WTC11 (cell line): ENCODE measurements at places on chromosomes 12 and 14. TPM values are rescaled to one million over a fixed set of nuclear protein-coding genes. Genes with fewer than 3 reads are reported as not detected.

DNA sequence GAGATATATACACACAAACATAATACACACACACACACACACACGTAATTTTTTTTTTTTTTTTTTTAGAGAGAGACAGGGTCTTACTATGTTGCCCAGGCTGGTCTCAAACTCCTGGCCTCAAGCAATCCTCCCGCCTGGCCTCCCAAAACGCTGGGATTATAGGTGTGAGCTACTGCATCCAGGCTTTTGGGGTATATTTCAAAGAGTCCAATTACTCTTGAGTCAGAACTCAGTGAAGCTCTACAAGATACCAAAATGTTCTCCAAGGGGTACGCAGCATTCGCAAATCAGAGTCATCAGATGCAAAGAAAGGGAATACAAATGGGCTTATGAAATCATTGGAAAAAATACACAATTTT lies 54.0 kb downstream of the PHLDA1 start:
- H3K4me1 ChIP-seq, result peaks cover 39% of the 10 kb centered on the region
- no peak overlapping the region for H3K4me3 ChIP-seq
- DNase-seq, result no peak
- no peaks in the 10 kb centered on the region for H3K27me3 ChIP-seq
- no peaks in the 10 kb centered on the region for H3K36me3 ChIP-seq
- H3K27ac ChIP-seq, result peak overlapping the region; percentile 60

GRCh38 chr12:132165584-132165983 lies 21.3 kb downstream of the NOC4L start:
- no peaks in the 10 kb centered on the region for H3K36me3 ChIP-seq
- H3K27ac ChIP-seq, result no peak overlapping the region
- H3K4me3 ChIP-seq, result no peak overlapping the region
- DNase-seq, result no peak

- H3K4me3 ChIP-seq, result no peak overlapping the region
- peaks cover 12% of the 10 kb centered on the region for H3K36me3 ChIP-seq
- no peaks in the 10 kb centered on the region for H3K4me1 ChIP-seq
Measured at GRCh38 chr14:69087061-69087461, 65.9 kb downstream of the DCAF5 start.

DNA sequence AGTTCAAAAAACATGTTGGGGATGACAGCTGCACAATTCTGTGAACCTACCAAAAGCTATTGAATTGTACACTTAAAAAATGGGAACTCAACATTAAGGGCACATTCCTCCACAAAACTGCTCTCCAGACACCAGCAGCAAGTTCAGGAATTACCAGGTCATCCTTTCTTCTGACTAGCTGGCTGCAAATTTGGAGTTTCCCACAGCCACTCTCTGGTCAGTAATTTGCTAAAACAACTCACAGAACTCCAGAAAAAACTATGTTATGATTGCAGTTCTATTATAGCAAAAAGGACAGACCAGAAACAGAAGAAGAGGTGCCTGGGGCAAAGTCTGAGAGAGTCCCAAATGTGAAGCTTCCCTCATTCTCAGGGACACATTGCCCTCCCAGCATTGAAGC lies 20.1 kb upstream of the PLEKHD1 start:
- H3K4me3 ChIP-seq, result no peak overlapping the region
- H3K36me3 ChIP-seq, result no peaks in the 10 kb centered on the region
- H3K4me1 ChIP-seq, result no peaks in the 10 kb centered on the region
- no peaks in the 10 kb centered on the region for H3K27me3 ChIP-seq
- no peak overlapping the region for H3K27ac ChIP-seq
- no peak for DNase-seq

DNA sequence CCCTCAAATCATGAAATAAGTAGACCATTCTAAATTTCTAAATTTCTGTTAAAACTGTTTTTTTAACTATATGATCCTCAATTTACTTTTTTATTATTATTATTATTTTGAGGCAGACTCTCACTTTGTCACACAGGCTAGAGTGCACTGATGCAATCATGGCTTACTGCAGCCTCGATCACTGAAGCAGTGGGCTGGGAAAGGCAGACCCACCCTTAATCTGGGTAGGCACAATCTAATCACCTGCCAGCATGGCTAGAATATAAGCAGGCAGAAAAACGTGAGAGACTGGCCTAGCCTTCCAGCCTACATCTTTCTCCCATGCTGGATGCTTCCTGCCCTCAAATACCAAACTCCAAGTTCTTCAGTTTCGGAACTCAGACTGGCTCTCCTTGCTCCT lies 2.3 kb downstream of the ERO1A start:
- no peaks in the 10 kb centered on the region; the same call in none of the 2 replicates for H3K27me3 ChIP-seq
- peaks cover 28% of the 10 kb centered on the region for H3K4me1 ChIP-seq
- DNase-seq, result no peak
- no peaks in the 10 kb centered on the region for H3K36me3 ChIP-seq
- no peak overlapping the region for H3K4me3 ChIP-seq

DNA sequence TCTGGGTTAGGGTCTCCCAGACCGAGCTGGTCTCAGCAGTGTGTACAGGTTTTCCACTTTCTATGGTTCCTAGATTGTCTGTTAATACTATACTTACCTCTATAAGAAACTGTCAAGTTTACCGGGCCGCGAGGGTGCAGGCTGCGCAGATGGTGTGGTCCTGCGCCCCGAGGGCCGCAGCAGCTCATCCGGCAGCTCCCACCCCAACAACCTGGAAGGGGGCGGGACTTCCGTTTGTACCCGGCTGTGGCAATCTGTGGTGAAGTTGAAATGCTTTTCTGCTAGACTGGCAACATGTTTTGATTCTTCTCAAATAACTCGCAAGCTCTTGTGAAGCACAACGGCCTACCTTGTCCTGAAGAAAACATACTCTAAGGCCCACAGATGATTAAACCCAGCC lies at the start of gene CLEC9A:
CLEC9A (plus strand) TSS at position 237 of the 400 bp plus-strand sequence. CDS start 22,006 bp downstream, outside the sequence.
- no peak for DNase-seq
- H3K36me3 ChIP-seq, result peaks cover 9% of the 10 kb centered on the region; the same call in 1 of the 2 replicates
- peak within 1 kb of the TSS; percentile 85; the same call in 1 of the 2 replicates for H3K27ac ChIP-seq
- peaks cover 13% of the 10 kb centered on the region for H3K4me1 ChIP-seq

GRCh38 chr14:69152902-69153151 lies at the start of gene DCAF5:
Gene DCAF5 (minus strand): TSS chr14:69153119. CDS start chr14:69152978, 141 bp downstream.
- H3K27me3 ChIP-seq, result peaks cover 14% of the 10 kb centered on the region
- peaks cover 28% of the 10 kb centered on the region for H3K4me1 ChIP-seq
- DNase-seq, result peak; percentile 90
- peak within 1 kb of the TSS; percentile 92 for H3K4me3 ChIP-seq

GRCh38 chr12:49882248-49882850 lies 21.4 kb downstream of the FAIM2 start:
- no peaks in the 10 kb centered on the region; the same call in 1 of the 2 replicates for H3K27me3 ChIP-seq
- H3K27ac ChIP-seq, result no peak overlapping the region
- H3K4me1 ChIP-seq, result peaks cover 42% of the 10 kb centered on the region
- H3K36me3 ChIP-seq, result peaks cover 28% of the 10 kb centered on the region
- no peak overlapping the region for H3K4me3 ChIP-seq
- no peak for DNase-seq

- H3K27me3 ChIP-seq, result peaks cover 35% of the 10 kb centered on the region
- no peak overlapping the region for H3K4me3 ChIP-seq
- no peaks in the 10 kb centered on the region for H3K36me3 ChIP-seq
- H3K4me1 ChIP-seq, result no peaks in the 10 kb centered on the region
Measured at GRCh38 chr12:85266356-85266755, 13.7 kb upstream of the ALX1 start.

- H3K36me3 ChIP-seq, result no peaks in the 10 kb centered on the region
- no peaks in the 10 kb centered on the region for H3K27me3 ChIP-seq
- H3K4me3 ChIP-seq, result no peak overlapping the region
- no peak for DNase-seq
- no peak overlapping the region for H3K27ac ChIP-seq
Measured at GRCh38 chr12:15115434-15115833, 105.8 kb downstream of the RERG start.

DNA sequence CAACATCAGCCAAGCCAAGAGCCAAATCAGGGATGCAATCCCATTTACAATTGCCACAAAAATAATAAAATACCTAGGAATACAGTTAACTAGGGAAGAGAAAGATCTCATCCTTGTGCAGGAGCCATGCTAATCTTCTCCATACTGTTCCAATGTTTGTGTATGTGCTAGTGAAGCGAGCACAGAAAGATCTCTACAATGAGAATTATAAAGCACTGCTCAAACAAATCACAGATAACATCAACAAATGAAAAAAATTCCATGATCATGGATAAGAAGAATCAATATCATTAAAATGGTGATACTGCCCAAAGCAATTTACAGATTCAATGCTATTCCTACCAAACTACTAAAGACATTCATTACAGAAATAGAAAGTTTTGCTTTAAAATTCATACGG lies 215.6 kb downstream of the FOXG1 start:
- no peak overlapping the region for H3K27ac ChIP-seq
- no peaks in the 10 kb centered on the region for H3K4me1 ChIP-seq
- H3K4me3 ChIP-seq, result no peak overlapping the region
- DNase-seq, result no peak
- H3K27me3 ChIP-seq, result no peaks in the 10 kb centered on the region

- H3K27me3 ChIP-seq, result no peaks in the 10 kb centered on the region
- peaks cover 6% of the 10 kb centered on the region for H3K36me3 ChIP-seq
- DNase-seq, result no peak
- H3K4me3 ChIP-seq, result no peak overlapping the region
- H3K4me1 ChIP-seq, result peaks cover 10% of the 10 kb centered on the region
Measured at GRCh38 chr12:72748971-72749370, 476.8 kb downstream of the TRHDE start.

- H3K27ac ChIP-seq, result no peak overlapping the region
- H3K36me3 ChIP-seq, result no peaks in the 10 kb centered on the region
- H3K27me3 ChIP-seq, result peaks cover 10% of the 10 kb centered on the region
- H3K4me3 ChIP-seq, result no peak overlapping the region
Measured at GRCh38 chr14:53148671-53149070, 4.5 kb downstream of the DDHD1 start.

DNA sequence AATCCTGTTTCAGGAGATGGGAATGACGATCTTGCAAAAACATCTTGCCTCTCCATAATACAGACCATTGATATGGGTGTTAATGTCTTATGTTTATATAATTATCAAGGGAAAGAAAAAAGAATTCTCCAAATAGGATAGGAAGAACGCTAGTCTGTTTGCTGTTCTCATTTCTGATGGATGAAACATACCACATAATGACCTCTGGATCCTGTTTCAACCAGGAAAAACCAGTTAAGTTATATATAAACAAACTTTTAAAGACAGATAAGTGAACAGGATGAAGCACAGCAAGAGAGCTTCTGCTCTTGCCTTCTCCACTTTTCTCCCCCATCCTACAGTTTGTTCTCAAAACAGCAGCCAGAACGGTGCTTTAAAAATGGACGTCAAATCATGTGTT lies 27.8 kb downstream of the COQ6 start:
- H3K27me3 ChIP-seq, result no peaks in the 10 kb centered on the region
- 0 out of 2 replicates have a peak overlapping the region, but pooled peaks have one; percentile 23 for H3K27ac ChIP-seq
- H3K4me1 ChIP-seq, result no peaks in the 10 kb centered on the region
- no peak overlapping the region for H3K4me3 ChIP-seq
- H3K36me3 ChIP-seq, result no peaks in the 10 kb centered on the region
- DNase-seq, result no peak

DNA sequence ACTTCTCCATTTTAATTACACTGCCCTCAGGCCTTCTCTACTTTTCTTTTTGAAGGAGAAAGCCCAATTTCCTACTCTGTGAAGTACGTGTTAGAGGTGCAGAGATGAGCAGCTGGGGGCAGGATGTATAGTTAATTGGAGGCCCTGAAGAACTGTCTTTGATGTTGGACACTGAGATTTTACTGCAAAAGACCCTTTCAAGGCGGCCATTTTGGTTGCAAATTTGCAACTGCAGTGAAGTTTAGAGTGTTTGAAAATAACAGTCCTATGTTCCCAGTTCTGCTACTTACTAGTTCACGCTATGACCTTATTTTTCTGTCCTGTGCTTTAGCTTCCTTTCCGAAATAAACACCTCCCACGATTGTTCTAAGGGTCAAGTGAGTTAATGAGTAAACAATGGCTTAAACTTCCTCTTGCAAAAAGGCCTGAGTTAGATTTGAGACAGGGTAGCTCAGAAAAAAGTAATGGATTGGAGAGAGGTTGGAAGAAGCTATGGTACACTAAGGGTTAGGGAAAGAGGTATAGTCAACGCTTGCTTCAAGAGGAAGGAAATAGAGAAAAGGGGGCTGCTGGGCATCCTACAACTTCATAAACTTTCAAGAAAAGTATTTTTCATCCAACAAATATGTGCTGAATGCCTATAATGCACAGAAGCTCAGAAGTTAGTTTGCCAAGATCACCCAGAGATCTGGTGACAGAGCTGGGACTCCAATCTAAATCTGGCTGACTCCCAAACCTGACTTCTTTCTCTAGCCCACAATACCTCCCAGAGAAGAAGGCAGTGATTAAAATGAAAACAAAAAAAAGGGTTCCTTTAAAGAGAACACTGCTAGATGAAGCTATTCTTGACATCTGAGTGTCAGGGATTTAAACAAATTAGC lies 26.4 kb upstream of the DICER1 start:
- H3K4me3 ChIP-seq, result no peak overlapping the region
- H3K4me1 ChIP-seq, result peaks cover 24% of the 10 kb centered on the region
- no peak overlapping the region for H3K27ac ChIP-seq
- H3K27me3 ChIP-seq, result no peaks in the 10 kb centered on the region
- peaks cover 15% of the 10 kb centered on the region for H3K36me3 ChIP-seq

DNA sequence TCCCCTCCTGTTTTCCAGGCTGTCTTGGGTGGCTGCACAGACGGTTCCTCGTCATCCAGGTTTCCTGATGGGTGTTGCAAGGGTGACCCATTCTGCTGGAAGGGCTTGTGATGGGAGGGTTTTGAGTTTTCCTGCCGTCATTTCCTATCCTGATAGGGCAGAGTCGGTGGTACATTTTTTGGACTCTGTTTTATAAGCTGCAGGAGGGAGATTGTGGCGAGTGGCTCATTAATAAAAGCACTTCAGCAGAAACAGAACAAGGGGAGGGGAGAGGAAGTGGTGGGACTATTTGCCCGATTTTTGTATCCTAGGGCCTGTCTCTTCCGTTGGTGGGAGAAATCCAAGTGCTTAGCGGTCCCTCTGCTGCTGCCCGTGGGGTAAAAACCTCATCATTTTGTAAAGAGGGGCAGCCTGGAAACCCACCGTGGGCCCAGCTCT lies 40.0 kb downstream of the TSPAN9 start:
- no peaks in the 10 kb centered on the region; the same call in 1 of the 2 replicates for H3K27me3 ChIP-seq
- peaks cover 12% of the 10 kb centered on the region for H3K4me1 ChIP-seq
- no peak overlapping the region for H3K4me3 ChIP-seq
- H3K27ac ChIP-seq, result peak overlapping the region; percentile 62; the same call in 1 of the 2 replicates
- no peaks in the 10 kb centered on the region for H3K36me3 ChIP-seq
- DNase-seq, result no peak

GRCh38 chr14:58987591-58987990 lies 200.9 kb upstream of the DAAM1 start:
- no peak overlapping the region for H3K27ac ChIP-seq
- H3K36me3 ChIP-seq, result 0 out of 2 replicates have a peak, but pooled peaks cover 3% of the 10 kb centered on the region
- no peaks in the 10 kb centered on the region for H3K4me1 ChIP-seq
- no peak for DNase-seq

- peak overlapping the region; percentile 36; the same call in 1 of the 2 replicates for H3K27ac ChIP-seq
- H3K4me1 ChIP-seq, result peaks cover 12% of the 10 kb centered on the region
- no peaks in the 10 kb centered on the region for H3K36me3 ChIP-seq
- DNase-seq, result no peak
- H3K4me3 ChIP-seq, result no peak overlapping the region
- no peaks in the 10 kb centered on the region for H3K27me3 ChIP-seq
Measured at GRCh38 chr12:57415088-57415487, 15.8 kb downstream of the R3HDM2 start.

Gene KRT4
- not detected in 3 replicates for total RNA-seq

Gene CISTR
- total RNA-seq, result 0.81 TPM in 1 of 3 replicates, not detected in the others

Gene OLR1
- total RNA-seq, result 0.09 to 0.21 TPM in 2 of 3 replicates, not detected in the other

Gene CCND2
- 194 to 266 TPM (median 261 TPM) in 3 replicates for total RNA-seq

Gene SYCP3
- 0.15 TPM in 1 of 3 replicates, not detected in the others for total RNA-seq

Gene RPL10L
- not detected in 3 replicates for total RNA-seq

Gene PLEKHD1
- 0.85 to 1.0 TPM (median 0.87 TPM) in 3 replicates for total RNA-seq

Gene ASCL1
- 0.07 to 0.14 TPM (median 0.07 TPM) in 3 replicates for total RNA-seq

Gene NKX2-8
- not detected in 3 replicates for total RNA-seq

Gene HRK
- total RNA-seq, result 1.4 to 3.5 TPM (median 1.6 TPM) in 3 replicates

Gene PIK3C2G
- not detected in 3 replicates for total RNA-seq
